ENCODE measurements at places on chromosomes 1 and 21.

- DNase-seq = peak; percentile 13
Measured at GRCh38 chr1:227759341-227760300, 24.4 kb downstream of the SNAP47 start.

GRCh38 chr1:8281843-8282509 lies 35.9 kb upstream of the SLC45A1 start:
- DNase-seq = no peak

DNA sequence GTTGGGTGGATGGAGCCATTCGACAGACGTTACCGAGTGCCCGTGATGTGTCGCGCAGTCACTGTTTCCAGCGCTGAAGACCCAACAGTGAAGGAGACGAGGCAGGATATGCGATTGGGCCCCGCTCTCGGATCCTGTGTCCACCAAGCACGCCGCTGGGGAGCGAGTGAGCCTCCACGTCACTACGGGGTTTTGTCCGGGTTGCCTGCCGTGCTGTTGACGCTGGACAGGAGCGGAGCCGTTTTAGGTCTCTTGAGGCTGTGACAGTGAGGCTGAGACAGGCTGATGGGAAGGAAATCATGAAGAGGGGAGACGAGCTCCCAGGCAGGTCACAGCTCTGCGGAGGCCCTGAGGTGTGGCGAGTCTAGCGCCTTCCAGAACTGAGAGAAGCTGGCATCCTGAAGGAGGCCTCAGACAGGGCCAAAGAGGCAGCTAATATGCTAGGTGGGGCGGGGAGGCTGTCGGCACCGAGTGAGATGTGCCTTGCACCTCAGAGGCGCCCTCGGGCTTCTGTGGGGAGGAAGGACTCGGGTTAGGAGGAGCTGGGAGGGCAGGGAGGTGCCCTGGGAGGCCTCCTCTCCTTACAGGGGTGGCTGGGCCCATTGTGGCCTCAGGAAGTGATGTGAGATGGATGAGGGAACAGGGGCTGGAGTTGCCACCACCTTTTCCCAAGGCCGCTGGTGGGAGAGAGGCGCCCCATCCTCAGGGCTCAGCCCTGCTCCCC lies 196.0 kb upstream of the TMEM51 start:
- DNase-seq = no peak

DNA sequence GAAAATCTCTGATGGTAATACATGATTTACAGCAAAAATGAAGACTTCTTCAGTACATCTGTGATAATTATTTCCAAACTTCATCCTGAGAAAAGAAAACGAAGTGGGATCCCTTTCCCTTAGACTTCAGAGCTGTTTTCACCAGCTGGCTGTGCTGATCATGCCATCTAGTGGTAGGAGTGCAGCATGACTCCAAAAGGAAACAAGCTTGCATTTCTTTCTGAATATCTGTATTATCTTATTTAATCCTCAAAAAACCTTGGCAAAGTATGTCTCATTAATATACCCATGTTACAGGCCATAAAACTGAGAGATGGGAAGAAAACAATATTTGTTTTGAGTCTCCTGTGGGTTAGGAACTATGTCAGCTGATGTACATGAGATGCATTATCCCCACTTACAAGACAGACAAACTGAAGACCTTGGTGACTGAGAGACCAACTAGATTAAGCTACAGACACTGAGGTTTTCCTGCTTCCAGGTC lies 9.8 kb upstream of the GJA8 start:
- DNase-seq = peak; percentile 50

GRCh38 chr1:53076721-53077598 lies 14.9 kb downstream of the PODN start:
- no peak for DNase-seq

- DNase-seq = no peak
Measured at GRCh38 chr1:45543581-45544417, 6.8 kb upstream of the AKR1A1 start.

DNA sequence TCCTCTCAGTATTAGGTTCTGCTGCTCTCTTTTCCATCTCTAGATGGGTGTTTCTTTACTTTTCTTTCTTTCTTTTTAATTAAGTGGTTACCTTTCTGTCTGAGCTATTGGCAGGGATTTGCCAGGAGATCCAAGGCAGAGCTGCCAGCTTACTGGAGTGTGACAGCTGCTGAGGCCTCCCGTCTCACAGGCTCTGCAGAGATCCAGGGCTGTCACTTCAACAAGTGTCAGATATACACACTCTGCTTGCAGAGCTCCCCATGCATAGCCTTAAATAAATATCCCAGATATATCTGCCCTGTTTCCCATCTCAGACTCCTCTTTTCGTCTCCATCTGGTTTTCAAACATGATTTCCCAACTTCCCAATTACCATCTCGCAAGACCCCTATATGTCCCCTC lies 124.3 kb downstream of the NOS1AP start:
- no peak for DNase-seq

- DNase-seq = no peak
Measured at GRCh38 chr1:185996211-185996610, 262.0 kb downstream of the HMCN1 start.

- no peak for DNase-seq
Measured at GRCh38 chr1:59431566-59432294, 134.8 kb downstream of the FGGY start.

DNA sequence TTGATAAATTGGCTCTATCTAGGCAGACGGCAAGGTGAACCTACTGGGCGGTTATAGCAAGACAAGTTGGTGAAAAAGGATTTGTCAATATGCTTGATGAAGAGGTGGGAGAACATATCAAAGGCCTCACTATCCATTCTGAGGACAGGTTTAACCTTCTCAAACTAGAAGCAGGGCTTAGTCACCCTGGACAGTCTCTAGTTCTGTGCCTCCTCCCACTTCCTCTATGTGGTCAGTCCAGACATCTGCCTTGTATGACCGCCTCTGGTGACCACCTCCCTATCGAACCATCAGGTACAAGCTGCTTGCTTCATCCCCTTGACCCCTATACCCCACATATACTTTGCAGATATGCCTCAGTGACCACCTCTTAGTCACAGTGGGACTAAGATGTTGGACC lies 2.3 kb upstream of the SCYL3 start:
- no peak for DNase-seq

- peak; percentile 61 for DNase-seq
Measured at GRCh38 chr1:65955071-65955470, 162.4 kb downstream of the PDE4B start.
